Neuronal stem cell (in vitro differentiated cells): ENCODE measurements at places on chromosomes 11 and 22.

- H3K27me3 ChIP-seq, result peaks cover 15% of the 10 kb centered on the region
- no peak overlapping the region for H3K27ac ChIP-seq
- DNase-seq, result no peak
- no peak overlapping the region for H3K4me3 ChIP-seq
Measured at GRCh38 chr22:42696331-42696967, 24.2 kb downstream of the A4GALT start.

DNA sequence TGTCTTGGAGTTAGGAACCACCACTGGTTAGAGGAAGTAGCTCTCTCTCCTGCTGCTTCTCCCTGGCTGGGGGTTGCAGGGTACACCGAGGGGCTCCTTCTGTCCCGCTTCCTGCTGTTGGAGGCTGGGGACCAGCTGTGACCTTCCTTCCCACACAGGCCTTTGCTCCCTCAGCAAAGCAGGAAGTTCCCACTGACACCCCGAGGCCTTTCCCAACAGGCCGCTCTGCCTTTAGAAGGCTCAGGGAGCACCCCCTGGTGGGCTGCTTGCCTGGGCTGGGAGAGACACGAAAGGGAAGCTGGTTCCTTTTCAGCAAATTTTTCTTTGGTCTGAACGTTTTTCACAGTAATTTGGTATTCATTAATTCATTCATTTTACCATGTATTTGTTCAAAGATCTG, 527.9 kb upstream of the B3GAT1 start:
- H3K27ac ChIP-seq, result no peak overlapping the region
- peaks cover 17% of the 10 kb centered on the region for H3K4me1 ChIP-seq
- H3K36me3 ChIP-seq, result no peaks in the 10 kb centered on the region
- no peaks in the 10 kb centered on the region for H3K27me3 ChIP-seq
- H3K4me3 ChIP-seq, result no peak overlapping the region

DNA sequence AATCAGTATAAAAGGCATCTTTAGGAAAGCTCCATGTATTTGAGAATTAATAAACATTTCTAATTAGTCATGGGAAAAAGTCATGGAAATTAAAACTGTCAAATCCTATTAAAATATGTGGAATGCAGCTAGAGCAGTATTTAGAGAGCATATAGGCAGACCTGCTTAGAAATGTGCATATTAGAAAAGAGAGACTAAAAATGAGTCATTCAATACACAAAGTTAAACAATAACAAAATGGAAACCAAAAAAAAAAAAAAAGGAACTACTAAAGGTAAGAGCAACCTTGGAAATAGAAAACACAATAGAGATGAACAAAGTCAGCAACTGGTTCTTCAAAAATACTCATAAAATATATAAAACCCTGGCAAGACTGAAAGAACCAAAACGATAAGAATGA, 59.7 kb upstream of the RASSF10 start:
- H3K4me3 ChIP-seq, result no peak overlapping the region
- DNase-seq, result no peak
- H3K27me3 ChIP-seq, result no peaks in the 10 kb centered on the region

- H3K36me3 ChIP-seq, result peaks cover 95% of the 10 kb centered on the region
- no peak overlapping the region for H3K4me3 ChIP-seq
- H3K27ac ChIP-seq, result no peak overlapping the region
- H3K27me3 ChIP-seq, result no peaks in the 10 kb centered on the region
- no peaks in the 10 kb centered on the region for H3K4me1 ChIP-seq
Measured at GRCh38 chr22:31818481-31819392, 64.9 kb downstream of the DEPDC5 start.

- no peaks in the 10 kb centered on the region for H3K27me3 ChIP-seq
- DNase-seq, result no peak
- H3K4me1 ChIP-seq, result peaks cover 5% of the 10 kb centered on the region
- no peak overlapping the region for H3K27ac ChIP-seq
Measured at GRCh38 chr11:4527926-4528325, 17.1 kb upstream of the OR52M1 start.

DNA sequence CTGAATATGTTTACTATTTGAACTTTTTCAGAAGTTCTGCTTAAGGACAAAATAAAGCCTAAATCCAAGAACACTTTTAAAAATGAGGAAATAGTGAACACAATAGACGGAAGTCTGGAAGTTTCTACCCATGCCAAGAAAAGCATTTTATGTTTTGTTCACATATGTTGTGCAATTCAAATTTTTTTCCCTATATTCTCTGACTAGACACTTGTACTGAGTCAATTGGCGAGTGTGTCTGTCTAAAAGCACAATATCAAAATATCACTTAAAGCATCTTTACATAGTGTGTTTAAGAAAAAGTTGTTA, 29.2 kb downstream of the INCENP start:
- no peaks in the 10 kb centered on the region for H3K4me1 ChIP-seq
- H3K27ac ChIP-seq, result no peak overlapping the region
- peaks cover 64% of the 10 kb centered on the region for H3K36me3 ChIP-seq
- H3K4me3 ChIP-seq, result no peak overlapping the region

DNA sequence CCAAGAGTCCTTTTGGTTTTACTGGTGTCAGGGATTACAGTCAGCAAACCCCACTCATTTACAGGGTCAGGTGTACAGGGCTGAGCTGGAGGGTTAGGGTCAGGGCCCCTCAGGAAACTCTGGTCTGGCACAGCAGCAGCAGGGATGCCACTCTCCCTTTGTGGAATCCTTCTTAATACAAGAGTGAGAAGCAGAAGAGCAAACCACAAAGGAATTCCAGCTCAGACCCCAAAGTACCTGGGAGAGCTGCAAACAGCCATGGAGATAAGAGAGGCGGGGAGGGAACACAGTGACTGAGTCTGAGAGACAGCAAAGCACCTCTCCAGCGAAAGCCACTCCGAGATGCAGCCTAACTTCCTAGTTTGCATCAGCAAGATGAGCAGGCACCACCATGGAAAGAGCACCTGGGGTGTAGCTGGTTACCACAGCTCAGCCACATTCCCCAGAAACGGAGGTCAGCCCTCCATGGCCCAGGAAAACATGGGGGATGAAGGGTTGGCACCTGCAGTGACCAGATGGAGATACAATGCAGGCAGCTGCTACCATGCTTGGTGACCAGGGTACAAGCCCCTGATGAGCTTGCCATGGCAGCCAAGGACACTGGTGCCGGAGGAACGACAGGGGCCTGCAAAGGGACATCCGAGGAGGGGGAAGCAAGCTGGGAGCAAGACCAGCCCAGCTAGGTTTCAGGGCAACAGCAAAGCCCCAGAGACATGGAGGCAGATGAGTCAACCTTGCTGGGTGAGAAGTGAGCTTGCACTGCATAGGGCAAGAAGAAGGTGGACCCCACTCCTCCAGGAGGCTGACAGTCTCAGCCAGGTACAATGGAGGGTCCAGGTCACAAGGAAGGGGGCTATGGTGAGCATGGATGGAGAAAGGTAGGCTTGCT, 3.9 kb downstream of the BET1L start:
- H3K27ac ChIP-seq, result no peak overlapping the region
- peaks cover 7% of the 10 kb centered on the region for H3K4me1 ChIP-seq
- DNase-seq, result no peak

GRCh38 chr11:124174001-124174583, 9.1 kb upstream of the OR10D3 start:
- H3K27ac ChIP-seq, result peak overlapping the region; percentile 61
- no peak overlapping the region for H3K4me3 ChIP-seq
- no peaks in the 10 kb centered on the region for H3K27me3 ChIP-seq
- peak; percentile 77 for DNase-seq
- H3K4me1 ChIP-seq, result peaks cover 8% of the 10 kb centered on the region
- H3K36me3 ChIP-seq, result no peaks in the 10 kb centered on the region

DNA sequence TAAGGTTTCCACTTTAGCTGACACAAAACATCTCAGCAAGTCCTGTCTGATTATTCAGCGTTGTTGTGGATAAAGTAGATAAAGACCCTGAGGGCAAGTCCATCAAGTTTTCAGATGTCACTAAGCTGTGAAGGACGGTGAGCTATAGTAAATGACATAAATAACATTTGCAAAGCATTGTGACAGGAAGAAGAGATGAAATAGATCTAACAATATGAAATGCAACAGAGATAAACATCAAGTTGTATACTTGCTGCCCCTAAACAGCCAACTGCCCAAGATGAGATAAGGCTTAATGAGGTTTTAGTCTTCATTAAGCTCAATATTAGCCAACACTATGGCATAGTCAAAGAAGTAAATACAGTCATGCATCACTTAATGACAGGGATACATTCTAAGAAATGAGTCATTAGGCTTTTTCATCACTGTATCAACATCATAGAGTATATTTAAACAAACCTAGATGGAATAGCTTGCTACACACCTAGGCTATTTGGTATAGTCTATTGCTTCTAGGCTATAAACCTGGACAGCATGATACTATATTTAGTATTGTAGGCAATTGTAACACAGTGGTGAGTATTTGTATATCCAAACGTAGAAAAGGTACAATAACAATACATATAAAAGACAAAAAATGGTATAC, 625.1 kb upstream of the ANO5 start:
- DNase-seq, result no peak
- H3K4me3 ChIP-seq, result no peak overlapping the region
- H3K36me3 ChIP-seq, result no peaks in the 10 kb centered on the region
- H3K27me3 ChIP-seq, result no peaks in the 10 kb centered on the region
- no peak overlapping the region for H3K27ac ChIP-seq
- no peaks in the 10 kb centered on the region for H3K4me1 ChIP-seq

GRCh38 chr11:11291041-11292015, 61.7 kb downstream of the CSNK2A3 start:
- H3K4me3 ChIP-seq, result no peak overlapping the region
- H3K36me3 ChIP-seq, result no peaks in the 10 kb centered on the region
- no peak overlapping the region for H3K27ac ChIP-seq
- DNase-seq, result no peak
- H3K4me1 ChIP-seq, result no peaks in the 10 kb centered on the region
- H3K27me3 ChIP-seq, result no peaks in the 10 kb centered on the region

DNA sequence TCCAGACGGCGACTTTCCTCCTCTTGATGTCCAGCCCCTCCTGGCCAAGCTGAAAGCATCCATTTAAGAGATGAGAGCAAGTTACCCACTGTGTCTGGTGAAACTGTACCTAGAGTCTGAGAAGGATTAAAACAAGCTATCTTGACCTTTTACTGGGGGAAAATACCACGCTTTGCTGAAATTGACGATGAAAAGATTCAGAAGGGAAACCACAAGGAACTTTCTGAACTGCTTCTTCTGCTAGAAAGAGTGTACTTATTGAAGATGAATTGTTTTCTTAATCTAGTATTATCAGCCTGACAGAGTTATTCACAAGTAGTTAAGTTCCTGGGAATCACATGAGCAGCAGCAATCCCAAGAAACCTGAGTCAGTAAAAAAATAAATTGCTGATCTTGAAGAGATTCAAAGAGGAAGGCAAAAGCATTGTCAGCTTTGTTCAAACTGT, 13.1 kb upstream of the MS4A6A start:
- no peak overlapping the region for H3K4me3 ChIP-seq
- DNase-seq, result no peak
- no peaks in the 10 kb centered on the region for H3K4me1 ChIP-seq

DNA sequence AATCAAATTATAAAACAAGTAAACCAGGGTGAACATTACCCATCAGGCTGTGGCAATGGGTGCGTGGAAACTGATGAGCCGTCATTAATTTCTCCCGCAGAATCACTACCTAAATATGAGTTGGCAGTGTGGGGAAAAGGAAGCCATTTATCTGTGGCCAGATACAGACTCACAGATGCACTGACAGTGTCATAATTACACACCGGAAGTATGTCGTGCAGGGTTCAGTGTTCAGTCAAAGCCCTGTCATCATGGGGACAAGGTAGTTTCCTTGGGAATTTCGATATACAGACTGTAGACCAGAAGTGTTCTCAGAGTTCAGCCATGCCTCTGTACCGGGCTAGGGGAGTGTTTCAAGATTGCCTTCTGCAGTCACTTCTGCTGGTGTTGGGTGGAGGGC, 119.2 kb upstream of the SEZ6L start:
- H3K27me3 ChIP-seq, result peaks cover 9% of the 10 kb centered on the region
- peaks cover 16% of the 10 kb centered on the region for H3K4me1 ChIP-seq
- DNase-seq, result no peak
- H3K27ac ChIP-seq, result no peak overlapping the region

DNA sequence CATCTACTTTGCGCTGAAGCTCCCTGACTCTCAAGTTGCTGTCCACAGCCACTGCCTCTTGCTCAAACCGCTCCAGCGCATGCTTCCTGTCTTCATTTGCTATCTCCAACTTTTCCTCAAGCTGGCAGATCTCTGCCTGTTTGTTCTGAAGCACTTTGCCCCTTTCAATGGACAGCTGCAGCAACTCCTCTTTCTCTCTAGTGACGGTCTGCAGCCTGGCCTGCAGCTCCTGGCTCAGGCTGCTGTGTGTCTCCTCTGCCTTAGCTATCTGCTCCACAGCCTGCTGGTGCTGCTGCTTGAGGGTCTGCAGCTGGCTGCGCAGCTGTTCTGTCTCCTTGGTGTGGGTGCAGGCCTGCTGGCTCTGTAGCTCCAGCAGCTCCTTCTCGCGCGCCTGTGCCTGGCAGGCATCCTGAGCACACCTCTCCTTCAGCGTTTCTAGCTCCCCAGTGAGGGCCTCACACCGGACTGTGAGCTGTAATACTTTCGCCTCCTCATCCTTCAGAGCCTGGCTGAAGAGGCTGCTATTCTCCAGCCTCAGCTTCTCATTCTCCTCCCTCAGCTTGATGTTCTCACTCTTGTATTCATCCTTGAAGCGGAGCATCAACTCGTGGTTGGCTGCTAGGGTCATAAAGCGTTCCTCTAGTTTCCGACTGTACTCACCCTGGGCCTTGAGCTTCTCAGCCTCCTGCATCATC, 723 bp downstream of the CCDC89 start:
- H3K4me1 ChIP-seq, result peaks cover 2% of the 10 kb centered on the region
- no peaks in the 10 kb centered on the region for H3K36me3 ChIP-seq
- no peak overlapping the region for H3K4me3 ChIP-seq
- no peak overlapping the region for H3K27ac ChIP-seq

DNA sequence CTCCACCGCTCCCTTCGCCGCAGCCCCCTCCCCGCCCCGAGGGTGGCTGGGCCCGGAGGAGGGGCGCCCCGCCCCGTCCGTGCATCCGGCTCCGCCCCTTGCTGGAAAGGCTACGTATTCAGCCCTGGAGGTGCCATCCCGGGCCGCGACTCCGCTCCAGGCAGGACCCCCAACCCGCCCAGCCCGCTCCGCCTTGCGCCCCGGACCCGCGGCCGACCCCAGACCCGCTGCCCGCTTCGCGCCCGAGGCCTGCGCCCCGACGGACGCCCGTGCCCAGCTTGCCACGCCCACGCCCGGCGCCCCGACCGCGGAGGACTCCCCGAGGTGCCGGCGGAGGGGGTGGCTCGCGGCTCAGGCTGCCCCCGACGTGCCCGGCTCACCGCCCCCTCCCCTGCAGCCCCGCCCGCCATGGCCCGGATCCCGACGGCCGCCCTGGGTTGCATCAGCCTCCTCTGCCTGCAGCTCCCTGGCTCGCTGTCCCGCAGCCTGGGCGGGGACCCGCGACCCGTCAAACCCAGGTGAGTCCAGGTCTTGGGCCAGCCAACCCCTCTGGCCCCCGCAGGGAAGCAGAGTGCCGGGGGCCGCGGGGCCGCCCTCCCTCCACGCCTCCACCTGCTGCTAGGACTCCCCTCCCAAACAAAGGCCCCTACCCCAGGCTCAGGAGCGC, at the start of gene ADM2:
TSS of gene ADM2 (plus strand) at position 104 of the 667 bp plus-strand sequence. CDS start at position 409, 305 bp downstream.
- peaks cover 16% of the 10 kb centered on the region for H3K27me3 ChIP-seq
- no peak within 1 kb of the TSS for H3K27ac ChIP-seq
